ENCODE measurements at places on chromosomes 11 and 22.
A peak's percentile ranks its signal among the peaks of the same experiment; 100 is the strongest.

GRCh38 chr11:121892863-121893262 lies 223.2 kb downstream of the BLID start:
- DNase-seq: no peak

- no peak for DNase-seq
These were observed 28.7 kb downstream of the RPL3 start for GRCh38 chr22:39290724-39291161.

DNA sequence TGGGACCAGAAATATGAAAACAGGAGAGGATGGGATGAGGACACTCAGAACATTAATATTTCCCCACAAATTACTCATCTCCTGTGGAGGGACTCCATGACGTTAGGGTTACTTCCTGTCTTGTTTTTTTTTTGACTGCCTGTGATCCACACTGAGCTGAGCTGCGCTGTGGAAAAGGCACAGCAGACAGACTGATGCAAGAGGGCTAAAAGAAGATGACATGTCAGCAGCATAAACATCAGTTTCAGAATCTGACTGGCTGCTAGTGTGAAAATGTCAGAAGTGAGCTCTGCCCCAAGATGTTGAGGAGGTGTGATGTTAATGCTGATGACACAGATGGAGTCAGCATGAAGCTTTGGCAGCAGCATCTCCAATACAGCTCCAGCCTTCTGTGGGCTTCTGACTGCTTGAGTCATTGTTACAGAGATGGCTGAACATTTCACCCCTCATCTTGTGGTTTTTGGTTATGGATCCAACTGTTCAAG lies 286.8 kb downstream of the BLID start:
- peak; percentile 12 for DNase-seq

GRCh38 chr11:130145311-130145812 lies 14.2 kb upstream of the ST14 start:
- DNase-seq: no peak

- DNase-seq: no peak
These were observed 10.8 kb upstream of the CALCB start for GRCh38 chr11:15062599-15062998.

DNA sequence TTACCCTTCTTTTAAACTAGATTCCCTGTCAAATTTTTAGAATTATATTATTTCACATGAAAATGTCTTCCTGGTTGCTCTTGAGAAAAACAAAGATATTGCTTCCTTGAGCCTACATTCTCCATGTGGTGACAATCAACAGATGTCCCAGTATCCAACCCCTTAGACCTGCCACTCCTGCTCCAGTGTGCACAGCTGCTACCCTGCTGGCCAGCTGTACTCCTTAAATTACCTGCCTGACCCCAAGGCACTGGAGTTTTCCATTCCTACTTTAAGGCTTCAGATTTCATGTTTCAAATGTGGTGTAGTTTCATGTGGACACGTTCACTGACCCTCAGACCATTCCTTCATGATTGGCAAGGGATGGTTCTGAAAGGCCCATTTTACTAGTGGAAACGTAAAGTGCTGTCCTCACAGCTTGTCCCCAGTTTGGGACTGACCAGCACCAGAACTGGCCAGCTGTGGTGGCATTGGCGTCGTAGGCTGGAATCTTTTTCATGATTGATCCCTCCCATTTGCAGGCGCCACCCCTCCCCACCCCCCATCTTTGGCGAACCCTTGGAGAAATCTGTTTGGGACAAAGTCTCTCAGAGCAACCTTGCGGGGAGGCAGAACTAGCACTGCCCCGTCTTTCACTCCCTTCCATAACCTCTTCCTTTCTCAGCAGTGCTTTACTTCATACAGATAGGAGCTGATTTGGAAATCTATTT lies 123.5 kb downstream of the DBX1 start:
- no peak for DNase-seq

DNA sequence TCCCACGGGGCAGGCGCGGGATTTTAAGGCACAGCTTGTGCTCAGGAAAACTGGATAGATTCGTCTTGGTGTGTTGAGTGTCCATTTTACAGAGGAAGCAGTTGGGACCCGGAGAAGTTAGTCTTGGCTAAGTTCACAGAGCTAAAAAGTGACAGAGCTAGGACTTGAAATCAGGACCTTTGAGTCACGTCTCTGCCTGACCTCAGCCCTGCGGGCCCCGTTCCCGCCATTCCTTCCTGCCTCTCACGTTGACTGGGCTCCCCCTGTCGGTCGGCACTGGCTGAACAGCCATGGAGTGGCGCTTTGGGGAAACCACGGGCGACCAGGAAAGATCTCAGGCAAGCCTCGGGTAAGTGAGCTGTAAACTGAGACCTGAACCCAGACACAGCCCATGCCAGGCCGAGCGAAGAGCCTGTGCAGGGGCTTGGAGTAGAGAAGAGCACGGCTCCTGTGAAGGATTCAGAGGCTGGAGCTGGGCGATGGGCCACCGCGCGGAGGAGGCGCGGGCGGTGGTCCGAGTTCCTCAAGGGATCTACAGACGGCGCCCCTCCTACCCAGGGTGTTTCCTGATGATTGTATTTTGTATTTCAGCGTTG lies 54.1 kb downstream of the WNT11 start:
- peak; percentile 77 for DNase-seq

DNA sequence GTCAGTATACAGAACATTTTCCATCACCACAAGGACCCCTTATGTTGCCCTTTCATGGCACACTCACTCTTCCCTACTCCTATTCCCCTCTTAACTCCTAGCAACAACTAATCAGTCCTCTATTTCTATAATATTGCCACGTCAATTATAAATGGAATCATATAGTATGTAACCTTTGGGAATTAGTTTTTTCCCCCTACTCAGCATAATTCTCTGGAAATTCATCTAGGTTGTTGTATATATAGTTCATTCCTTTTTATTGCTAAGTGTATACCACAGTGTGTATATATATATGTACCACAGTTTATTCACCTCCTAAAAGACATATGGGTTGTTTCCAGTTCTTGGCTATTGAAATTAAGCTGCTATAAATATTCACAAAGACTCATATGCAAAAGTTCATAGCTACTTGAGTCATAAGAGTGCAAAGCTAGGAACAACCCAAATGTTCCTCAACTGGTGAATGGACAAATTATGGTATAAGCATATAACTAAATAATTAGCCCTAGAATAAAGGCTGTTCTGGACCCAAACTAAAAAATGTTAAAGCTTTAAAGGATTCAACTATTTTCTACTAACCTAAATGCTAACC lies 41.3 kb downstream of the TUB start:
- DNase-seq: no peak

DNA sequence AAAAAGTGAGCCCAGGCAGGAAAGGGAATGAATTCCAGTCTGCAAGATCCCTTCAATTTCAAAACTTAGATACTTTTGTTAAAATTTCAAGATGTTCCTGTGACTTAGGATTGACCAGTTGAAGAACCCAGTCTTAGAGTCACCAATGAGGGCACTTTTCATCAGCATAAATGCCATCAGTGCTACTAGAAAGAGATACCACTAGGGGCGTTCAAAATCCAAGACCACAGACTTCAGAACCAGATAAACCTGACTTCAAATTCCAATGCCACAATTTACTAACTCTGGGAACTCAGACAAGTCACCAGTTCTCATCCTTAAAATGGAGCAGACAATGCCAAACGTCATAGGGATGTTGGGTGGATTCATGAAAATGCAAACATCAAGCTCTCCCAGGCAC lies 523.2 kb downstream of the BUD13 start:
- DNase-seq: no peak

DNA sequence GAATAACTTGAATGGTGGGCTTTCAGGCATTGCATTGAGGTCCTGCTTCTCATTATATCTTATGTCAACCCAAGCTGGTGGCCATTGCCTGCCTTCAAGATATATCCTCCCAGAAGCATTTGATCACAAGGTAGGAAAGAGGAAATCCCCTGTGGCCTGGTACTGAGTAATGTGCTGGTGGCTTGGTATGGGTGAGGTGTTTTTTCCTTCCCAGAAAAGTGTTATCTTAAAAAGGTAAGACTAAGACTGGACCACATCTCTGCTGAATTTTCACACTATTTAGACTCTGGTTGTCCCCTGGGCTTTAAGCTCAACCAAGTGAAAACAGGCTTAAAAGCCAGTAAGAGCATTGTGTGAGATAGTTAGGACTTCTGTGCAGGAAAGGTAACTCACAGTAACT lies 3.7 kb downstream of the INSC start:
- DNase-seq: no peak

- DNase-seq: no peak
These were observed 196.7 kb upstream of the TBCEL start for GRCh38 chr11:120827198-120827597.

DNA sequence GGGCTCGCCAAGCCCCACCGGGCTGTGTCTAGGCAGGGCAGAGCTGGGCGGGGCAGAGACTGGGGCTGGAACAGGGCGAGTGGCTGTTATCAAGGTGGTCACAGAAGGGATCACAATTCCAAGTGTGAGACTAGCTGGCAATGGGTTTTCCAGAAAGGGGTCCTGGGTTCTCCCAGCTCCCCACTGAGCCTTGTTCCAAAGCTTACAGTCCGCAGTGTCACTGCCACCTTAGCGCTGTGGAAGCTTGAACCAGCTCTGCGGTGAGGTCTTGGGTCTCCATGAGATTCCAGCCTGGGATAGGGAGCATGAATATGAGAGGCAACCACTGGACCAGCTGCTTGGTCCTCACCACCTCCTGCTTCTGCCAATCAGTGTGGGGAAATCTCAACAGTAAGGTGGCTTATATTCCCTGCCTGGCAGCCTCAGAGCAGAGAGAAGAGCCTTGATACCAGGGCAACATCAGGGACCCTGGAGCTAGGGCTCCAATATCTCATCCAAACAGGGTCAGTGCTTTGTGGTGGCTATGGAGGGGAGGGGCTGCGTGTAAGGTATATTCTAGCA lies 831 bp downstream of the CD44 start:
- peak; percentile 49 for DNase-seq

DNA sequence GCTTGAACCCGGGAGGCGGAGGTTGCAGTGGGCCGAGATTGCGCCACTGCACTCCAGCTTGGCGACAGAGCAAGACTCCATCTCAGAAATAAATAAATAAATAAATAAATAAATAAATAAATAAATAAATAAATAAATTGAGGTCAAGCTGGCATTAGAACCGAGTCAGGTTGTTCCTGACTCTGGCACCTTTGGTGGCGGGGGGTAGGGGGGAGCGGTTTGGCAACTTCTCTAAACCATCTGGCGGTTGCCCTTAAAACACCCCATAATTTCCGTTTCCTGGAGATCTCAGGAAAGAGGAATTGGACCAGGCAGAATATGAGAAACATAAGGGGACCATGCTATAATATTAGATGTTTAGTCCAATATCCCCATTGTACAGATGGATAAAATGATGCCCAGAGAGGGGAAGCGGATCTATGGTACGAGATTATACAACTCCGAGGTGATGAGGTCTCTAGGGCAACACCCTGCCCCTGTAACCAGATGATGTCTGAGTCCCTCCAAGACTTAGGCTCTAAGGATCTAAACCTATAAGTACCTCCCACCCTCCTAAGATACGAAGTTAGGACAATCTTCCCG lies 785 bp downstream of the CLPB start:
- peak; percentile 13 for DNase-seq

- DNase-seq: no peak
These were observed 450.6 kb upstream of the B3GAT1 start for GRCh38 chr11:134862587-134863195.

DNA sequence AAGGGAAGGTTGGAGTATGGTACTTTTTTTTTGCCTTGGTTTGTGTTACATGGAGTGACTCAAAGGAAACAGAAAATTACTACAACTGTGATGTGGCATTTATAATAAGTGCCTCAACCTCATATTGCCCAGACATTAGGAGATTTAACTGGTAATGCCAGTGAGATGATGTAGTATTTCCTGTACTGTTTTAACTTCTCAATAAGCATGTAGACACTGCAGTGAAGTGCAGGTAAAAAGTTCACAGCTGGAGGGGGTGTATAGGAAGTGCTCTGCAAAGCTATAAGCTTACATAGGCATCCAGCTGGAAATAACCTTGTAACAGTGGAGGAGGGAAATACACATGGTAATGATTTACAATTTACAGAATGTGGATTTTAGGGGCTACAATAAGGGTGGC lies 138.2 kb upstream of the MTMR2 start:
- peak; percentile 13 for DNase-seq

DNA sequence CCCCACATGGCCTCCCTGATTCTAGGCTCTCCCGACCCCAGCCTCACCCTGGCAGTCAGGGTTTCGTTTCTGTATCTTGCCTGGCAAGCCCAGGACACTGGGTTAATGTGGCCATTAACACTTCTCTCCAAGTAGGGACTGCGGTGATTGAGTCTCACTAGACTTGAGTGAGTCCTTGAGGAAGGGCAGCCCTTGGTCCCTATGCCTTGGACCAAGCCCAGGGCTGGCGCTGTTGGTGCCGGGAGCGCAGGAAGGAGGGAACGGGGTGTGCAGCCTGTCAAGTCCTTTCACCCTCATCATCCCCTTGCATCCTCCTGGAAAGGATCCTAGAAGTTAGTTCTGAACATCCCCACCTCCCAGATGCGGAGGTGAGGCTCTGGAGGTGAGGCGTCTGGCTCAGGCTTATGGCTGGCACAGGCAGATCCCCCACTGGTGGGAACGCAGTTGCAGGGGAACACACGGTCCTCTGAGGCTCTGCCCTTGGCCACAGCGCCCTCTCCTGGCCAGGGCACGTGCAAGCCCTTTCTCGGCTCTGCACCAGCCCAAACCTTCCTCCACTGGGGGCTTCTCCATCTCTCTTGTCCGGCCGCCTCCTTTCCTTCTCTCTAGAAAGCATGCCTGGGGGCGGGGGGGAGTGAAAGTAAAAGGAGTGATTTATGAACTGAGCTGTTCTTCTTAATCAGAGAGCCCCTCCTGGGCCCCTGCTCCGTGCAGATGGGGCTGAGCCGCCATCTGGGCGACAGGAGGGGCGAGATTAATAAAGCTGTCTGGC lies 56.7 kb downstream of the TP53I11 start:
- DNase-seq: peak; percentile 56

DNA sequence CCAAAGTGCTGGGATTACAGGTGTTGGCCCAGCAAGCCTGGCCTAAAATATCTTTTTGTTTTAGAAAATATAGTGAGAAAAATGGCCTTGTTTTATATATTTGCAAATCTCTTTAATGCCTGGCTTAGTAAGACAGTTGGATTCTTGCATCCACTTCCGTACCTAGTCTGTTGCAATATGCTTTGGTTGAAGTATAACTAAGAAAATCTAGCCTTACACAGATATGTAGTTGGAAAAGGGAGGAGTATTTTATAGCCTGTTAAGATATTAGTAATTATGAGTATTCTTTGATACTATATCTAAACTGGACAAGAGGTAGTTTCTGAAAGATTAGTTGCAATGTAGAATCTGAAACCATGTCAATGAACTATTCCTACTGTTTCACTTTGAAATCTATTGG lies 65.1 kb downstream of the ZNRF3 start:
- DNase-seq: no peak

GRCh38 chr11:134377876-134378275 lies 34.2 kb downstream of the B3GAT1 start:
- DNase-seq: no peak

DNA sequence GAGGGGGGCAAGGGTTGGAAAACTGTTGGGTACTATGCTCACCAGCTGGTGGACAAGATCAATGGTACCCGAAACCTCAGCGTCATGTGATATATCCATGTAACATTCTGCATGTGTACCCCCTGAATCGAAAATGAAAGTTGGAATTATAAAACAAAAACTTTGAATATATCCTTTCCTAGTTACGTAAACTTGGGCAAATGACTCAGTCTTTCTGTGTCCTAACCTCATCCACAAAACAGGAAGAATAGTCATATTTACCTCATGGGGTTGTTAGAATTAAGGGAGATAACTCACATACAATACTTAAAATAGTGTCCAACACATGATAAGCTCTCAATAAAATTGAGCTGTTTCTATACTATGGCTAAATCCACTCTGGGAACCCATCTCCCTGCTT lies 620.1 kb upstream of the KIRREL3 start:
- DNase-seq: no peak

- DNase-seq: no peak
These were observed 11.0 kb upstream of the SPTBN2 start for GRCh38 chr11:66739983-66740382.

- DNase-seq: no peak
These were observed 729 bp upstream of the ALX4 start for GRCh38 chr11:44310463-44311272.
